Fibroblast of lung (primary cell): ENCODE measurements at places on chromosomes 16 and 17. TPM values are rescaled to one million over a fixed set of nuclear protein-coding genes. Genes with fewer than 3 reads are reported as not detected.

Gene ATXN1L
- total RNA-seq, result 11.0 and 13.2 TPM in 2 replicates

Gene CIITA
- total RNA-seq, result 0.51 and 0.66 TPM in 2 replicates

Gene GFAP
- 0.26 and 1.3 TPM in 2 replicates for total RNA-seq

DNA sequence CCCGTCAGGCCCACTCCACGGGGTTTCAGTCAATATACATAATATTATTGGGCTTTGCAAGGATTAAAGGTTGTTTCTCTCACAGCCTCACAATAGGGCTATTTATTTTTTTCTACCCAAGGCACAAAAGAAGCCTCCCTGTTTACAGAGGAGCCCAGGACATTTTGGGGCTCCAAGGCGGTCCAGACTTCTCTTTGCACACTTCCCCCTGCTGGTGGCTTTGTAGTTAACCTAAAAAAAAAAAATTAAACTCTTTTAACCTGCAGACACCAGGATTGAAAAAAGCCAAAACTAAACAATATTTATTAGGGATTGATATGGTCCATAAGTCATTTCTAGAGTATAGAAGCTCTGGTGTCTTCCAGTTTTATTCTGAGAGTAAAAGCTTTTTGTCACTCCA is 169.7 kb upstream of the ZFHX3 start:
- DNase-seq, result no peak
